ENCODE measurements at places on chromosomes 6 and 20. TPM values are rescaled to one million over a fixed set of nuclear protein-coding genes. Genes with fewer than 3 reads are reported as not detected.

DNA sequence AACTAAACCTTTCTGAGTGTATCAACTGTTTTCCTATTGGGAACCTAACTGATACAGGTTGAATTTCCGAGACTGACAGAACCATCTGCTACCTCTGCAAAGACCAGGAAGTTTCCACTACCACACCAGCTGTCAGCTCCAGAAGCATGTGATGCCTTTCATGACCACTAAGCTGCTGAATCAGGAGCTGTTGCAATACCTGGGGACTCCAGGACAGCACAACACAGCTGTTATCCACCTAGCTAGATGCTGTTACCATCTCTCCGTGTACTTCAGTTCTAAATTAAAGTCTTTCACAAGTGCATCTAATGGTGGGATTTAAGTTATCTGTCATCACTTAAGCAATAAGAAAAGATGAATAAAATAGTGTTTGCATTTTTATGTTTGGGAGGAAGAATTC, 158.2 kb upstream of the IMPG1 start:
- no peaks in the 10 kb centered on the region for H3K27me3 ChIP-seq
- H3K4me3 ChIP-seq: no peak overlapping the region
- H3K36me3 ChIP-seq: no peaks in the 10 kb centered on the region
- DNase-seq: peak; percentile 62
- no peaks in the 10 kb centered on the region for H3K4me1 ChIP-seq

- DNase-seq: no peak
- no peaks in the 10 kb centered on the region for H3K27me3 ChIP-seq
- no peaks in the 10 kb centered on the region for H3K4me1 ChIP-seq
- H3K4me3 ChIP-seq: no peak overlapping the region
- H3K27ac ChIP-seq: no peak overlapping the region
These were observed 52.9 kb upstream of the AKAP12 start for GRCh38 chr6:151186804-151187330.

DNA sequence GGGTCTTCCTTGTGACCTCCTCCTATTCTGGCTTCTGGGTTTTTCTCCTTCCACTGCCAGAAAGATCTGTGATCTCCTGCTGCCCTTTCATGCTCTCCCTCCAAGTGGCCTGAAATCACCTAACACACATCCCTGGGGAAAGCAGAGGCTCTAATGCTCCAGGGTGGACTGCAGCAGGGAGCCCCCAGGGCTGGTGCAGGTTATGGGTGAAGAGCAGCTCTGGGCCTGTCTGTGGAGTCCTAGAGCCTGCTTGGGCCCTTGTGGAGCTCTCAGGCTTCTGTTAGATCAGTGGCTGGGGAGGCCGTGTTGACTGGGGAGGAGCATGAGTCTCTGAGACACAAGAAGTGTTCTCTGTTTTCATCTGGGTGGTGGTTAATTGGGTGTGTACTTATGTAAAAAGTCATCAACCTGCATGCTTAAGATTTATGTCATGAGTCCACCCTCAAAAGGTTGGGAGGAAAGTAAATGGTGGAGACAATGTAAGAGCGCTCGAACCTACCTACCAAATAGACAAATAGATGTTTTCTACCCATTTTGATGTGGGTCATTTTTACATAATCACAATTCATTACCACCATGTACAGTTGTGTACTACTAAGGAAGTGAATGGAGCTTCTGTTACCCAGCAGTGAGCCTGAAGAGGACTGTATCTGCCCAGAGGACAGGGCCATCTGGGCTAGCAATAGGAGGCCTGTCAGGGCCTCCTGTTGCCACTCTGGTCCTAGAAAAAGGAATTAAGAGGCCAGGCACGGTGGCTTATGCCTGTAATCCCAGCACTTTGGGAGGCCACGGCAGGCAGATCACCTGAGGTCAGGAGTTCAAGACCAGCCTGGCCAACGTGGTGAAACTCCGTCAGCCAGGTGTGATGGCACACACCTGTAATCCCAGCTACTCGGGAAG, 32.0 kb upstream of the RNF8 start:
- H3K4me1 ChIP-seq: no peaks in the 10 kb centered on the region
- H3K4me3 ChIP-seq: no peak overlapping the region
- H3K36me3 ChIP-seq: peaks cover 11% of the 10 kb centered on the region

- no peaks in the 10 kb centered on the region for H3K4me1 ChIP-seq
- H3K27ac ChIP-seq: 0 out of 2 replicates have a peak overlapping the region, but pooled peaks have one; percentile 16
- H3K4me3 ChIP-seq: no peak overlapping the region
- H3K27me3 ChIP-seq: no peaks in the 10 kb centered on the region
- DNase-seq: no peak
- H3K36me3 ChIP-seq: no peaks in the 10 kb centered on the region
These were observed 50.4 kb downstream of the MAP3K7 start for GRCh38 chr6:90536520-90536919.

DNA sequence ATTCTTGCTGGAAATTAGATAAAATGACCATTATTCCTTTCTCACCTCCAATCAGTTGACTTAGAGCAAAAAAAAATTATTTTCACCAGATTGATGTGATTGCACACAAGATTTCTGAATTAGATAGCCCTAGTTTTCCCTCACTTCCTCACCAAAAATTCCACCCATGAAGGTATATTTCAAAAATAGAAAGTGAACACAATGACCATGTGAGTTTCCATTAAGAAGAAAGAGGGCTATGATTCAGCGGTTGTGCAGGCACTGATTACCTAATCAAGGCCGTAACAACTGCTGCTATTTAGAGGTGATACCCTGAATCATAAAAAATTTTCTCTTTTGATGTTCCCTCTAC, 19.5 kb upstream of the RALGAPA2 start:
- H3K4me3 ChIP-seq: no peak overlapping the region
- H3K36me3 ChIP-seq: no peaks in the 10 kb centered on the region
- DNase-seq: no peak

DNA sequence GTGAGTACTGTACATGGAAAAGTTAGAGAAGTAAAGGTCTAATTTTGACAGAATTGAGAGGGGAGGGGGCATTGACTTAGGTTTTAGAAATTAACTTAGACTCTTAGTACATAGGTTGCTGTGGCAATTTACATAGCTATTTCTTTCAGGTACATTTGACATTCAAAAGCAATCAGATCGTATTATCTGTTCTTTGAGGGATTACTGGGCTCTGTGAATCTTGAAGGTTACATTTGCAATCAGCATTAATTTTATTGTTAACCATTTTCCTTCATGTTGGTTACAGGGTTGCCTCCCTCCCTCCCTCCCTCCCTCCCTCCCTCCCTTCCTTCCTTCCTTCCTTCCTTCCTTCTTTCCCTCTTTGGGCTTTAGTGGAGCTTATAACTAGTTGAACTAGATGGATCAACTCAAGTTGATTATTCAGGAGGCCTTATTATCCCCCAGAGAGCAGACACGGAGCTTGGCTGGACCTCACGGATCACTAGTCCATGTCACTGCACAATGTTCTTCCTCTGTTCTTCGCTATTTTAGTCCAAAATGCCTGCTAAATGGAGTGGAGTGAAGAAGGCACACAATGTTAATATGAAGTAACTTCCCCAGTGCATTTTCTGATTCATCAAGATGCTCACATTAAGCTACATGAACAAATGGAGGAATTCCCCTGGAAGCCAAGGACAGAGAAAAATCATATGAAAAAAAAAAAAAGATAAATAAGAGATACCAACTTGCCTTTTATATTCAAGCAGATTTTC, 87.8 kb downstream of the PLCB4 start:
- H3K4me1 ChIP-seq: peaks cover 18% of the 10 kb centered on the region
- DNase-seq: no peak
- H3K27ac ChIP-seq: no peak overlapping the region
- no peak overlapping the region for H3K4me3 ChIP-seq

GRCh38 chr20:37228656-37229055, 33.0 kb downstream of the GHRH start:
- H3K27ac ChIP-seq: peak overlapping the region; percentile 94
- DNase-seq: no peak
- peaks cover 80% of the 10 kb centered on the region for H3K36me3 ChIP-seq
- no peak overlapping the region for H3K4me3 ChIP-seq

IRF4 gene
- total RNA-seq: 1.3 TPM

DNA sequence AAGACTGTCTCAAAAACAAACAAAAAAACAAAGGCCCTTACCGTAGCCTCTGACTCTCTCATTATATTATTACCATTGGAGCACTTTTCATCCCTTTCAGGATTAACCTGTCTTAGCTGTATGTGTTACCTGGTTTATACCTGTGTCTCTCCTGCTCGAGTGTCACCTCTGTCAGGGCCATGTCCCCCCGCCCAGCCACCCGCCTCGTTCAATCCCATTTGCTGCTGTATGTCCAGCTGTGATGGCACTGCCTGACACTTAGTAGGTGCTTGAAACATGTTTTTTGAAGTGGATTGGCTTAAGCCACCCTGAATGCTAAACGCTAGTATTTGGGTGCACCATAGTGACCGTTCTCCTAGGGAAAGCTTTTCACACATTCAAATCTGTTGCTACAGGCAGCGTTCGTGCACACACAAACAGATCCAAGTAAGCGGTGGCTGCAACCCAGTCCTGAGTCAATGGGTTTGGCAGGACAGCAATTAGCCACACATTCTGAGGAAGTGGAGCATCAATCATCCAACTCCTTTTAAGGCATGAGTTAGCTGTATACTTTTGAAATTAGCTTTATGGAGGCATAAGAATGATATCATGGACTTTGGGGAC, 98.9 kb upstream of the ZNF217 start:
- H3K4me3 ChIP-seq: no peak overlapping the region
- H3K27ac ChIP-seq: no peak overlapping the region
- no peaks in the 10 kb centered on the region for H3K4me1 ChIP-seq
- no peaks in the 10 kb centered on the region for H3K36me3 ChIP-seq
- H3K27me3 ChIP-seq: no peaks in the 10 kb centered on the region
- no peak for DNase-seq

DNA sequence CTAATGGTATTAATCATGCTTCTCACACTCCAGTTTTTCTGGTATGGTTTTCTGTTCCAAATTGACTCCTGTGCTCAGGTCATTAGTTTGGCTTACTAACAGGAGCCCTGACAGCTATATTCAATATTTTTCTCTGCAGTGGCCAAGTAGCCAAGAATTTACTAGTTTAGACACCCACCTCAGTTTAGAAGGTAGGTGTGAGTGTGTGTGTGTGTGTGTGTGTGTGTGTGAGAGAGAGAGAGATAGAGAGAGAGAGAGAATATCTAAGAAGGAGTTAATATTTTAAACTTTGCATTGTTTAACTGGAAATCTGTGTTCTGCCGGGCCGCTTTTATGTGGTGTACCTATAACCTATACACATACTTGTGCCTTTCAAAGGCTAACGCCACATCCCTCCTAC, 18.5 kb downstream of the JARID2 start:
- H3K36me3 ChIP-seq: no peaks in the 10 kb centered on the region
- peak overlapping the region; percentile 43 for H3K4me3 ChIP-seq
- H3K27me3 ChIP-seq: no peaks in the 10 kb centered on the region

DNA sequence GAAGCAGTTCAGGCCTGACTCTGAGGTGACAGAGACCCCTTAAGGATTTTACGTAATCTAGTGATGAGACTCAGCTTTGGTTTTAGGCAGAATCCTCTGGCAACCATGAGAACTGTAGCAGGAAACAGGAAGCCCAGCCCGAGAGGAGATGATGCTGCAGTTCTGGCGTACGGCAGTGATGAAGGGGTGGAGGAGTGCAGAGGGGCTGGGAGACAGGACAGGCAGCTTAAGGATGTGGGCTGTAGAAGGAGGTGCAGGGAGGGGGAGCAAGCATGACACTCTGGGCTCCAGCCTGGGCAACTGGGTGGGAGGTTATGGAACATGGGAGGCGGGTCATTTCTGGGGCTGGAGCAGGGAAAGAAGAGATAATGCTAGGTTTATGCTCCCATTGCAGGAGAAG, 67.1 kb downstream of the LRFN2 start:
- no peaks in the 10 kb centered on the region for H3K27me3 ChIP-seq
- DNase-seq: no peak
- H3K36me3 ChIP-seq: no peaks in the 10 kb centered on the region
- H3K4me3 ChIP-seq: no peak overlapping the region

All from GM23338 (cell line).